ENCODE measurements at places on chromosomes 11 and 22. TPM values are rescaled to one million over a fixed set of nuclear protein-coding genes. Genes with fewer than 3 reads are reported as not detected.

The CCDC88B gene
- 8.4 TPM for polyA plus RNA-seq

- no peak for DNase-seq
These were observed 61.3 kb upstream of the CREB3L1 start for GRCh38 chr11:46216019-46216764.

The MS4A12 gene
- polyA plus RNA-seq: not detected

The CCDC89 gene
- polyA plus RNA-seq: 1.2 TPM

The CTSW gene
- polyA plus RNA-seq: 0.51 TPM

GRCh38 chr11:88523386-88524071 is 186.0 kb upstream of the CTSC start:
- DNase-seq: no peak

- DNase-seq: no peak
These were observed 885.6 kb downstream of the BRD1 start for GRCh38 chr22:48941903-48942575.

DNA sequence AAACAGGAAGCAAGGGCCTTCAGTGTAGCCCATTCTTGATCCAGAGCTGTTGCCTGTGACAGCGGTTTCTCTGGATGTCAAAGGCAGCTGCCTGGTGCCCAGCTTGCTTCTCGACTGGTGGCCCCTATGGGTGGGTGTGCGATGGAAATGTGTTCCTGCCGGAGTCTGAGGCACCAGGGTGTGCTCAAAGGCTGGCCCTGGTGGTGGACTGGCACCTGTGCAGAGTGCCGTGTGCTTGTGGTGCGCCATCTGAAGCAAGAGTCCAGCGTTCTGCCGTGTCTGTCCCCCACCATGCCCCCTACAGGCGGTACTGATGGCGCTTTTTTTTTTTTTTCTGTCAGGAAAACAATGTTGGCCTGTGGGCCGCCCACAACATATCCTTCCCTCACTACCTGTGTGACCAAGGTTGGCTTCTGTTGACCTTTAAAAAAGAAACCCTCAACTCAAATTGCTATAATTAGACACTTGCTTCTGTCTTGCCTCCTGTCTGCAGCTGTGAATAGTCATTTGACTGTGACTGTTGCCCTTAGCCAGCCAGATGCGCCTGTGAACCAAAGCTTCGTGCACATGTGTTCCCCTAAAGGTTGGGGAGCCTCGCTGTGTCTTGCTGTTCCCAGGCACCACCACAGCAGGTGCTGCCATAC is 4.7 kb upstream of the RANBP1 start:
- no peak for DNase-seq

DNA sequence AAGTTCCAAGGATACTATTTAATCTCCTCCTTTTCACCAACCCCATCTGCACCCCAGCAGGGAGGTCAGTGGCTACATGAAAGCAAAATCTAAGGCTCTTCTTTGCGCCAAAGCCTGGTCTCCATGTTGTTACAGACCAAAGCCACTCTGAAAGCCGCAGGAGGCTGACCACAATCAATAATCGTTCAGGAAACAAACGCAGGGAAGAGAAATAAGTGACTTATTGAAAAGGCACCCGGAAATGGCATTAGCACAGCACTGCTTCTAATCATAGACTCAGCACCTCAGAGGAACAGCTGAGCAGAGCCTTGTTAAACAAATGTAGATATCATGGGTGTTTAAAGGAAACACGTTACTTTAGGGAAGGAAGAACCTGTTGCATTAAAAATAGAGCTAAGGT is 183.9 kb downstream of the KIRREL3 start:
- no peak for DNase-seq

- no peak for DNase-seq
These were observed 33.1 kb downstream of the EHF start for GRCh38 chr11:34653851-34654482.

The CRYBA4 gene
- not detected for polyA plus RNA-seq

GRCh38 chr11:123429913-123430720 is at the start of gene GRAMD1B:
GRAMD1B (plus strand) TSS chr11:123430269; CDS start chr11:123430793, 524 bp downstream.
- DNase-seq: peak; percentile 84

GRCh38 chr11:80155412-80156017 is 714.7 kb upstream of the TENM4 start:
- DNase-seq: peak; percentile 3

- no peak for DNase-seq
These were observed 60.9 kb upstream of the SESN3 start for GRCh38 chr11:95291946-95292345.

The OLFML1 gene
- polyA plus RNA-seq: 11.8 TPM

The TSPAN32 gene
- 0.90 TPM for polyA plus RNA-seq

DNA sequence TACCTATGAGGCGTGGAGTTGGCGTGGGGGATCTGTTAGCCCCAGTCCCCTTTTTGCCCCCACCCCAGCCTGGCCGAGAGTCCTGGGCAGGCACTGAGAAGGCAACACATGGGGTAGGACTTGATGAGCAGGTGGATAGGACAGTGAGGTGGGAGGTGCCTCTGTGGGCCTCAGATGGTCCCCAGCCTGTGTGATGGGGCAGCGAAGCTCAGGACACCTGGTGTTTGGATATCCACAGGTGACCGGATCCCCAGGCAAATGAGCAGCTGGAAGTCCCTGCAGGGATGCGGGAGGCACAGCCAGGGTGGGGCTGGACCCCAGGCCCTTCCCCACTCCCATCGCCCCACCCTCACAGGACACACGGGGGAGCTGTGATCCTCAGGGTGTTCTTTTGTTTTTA is 9.7 kb downstream of the FBLN1 start:
- no peak for DNase-seq

- DNase-seq: no peak
These were observed 22.7 kb upstream of the GLYATL1 start for GRCh38 chr11:58916637-58917036.

DNA sequence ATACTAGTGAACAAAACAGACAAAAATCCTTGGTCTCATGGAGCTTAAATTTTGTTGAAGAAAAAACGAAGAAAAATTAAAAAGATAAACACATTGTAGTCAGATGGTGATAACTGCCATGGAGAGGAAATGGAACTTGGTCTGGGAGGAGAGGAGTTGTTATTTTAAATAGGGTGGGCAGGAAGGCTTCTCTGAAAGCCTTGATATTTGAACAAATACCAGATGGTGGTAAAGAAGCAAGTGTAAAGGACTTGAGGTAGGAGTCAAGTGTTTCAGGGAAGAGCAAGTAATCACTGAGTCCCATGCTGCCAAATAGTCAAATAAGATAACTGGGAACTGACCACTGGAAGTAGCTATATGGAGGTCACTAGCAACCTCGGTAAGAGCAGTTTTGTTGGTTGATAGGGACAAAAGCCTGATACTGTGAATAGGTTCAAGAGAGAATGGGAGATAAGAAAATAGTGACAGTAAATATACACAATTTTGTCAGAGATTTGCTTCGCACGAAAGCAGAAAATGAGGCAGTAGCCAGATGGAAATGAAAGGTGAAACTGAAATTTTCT is 55.1 kb downstream of the SESN3 start:
- DNase-seq: no peak

The F2 gene
- polyA plus RNA-seq: not detected

DNA sequence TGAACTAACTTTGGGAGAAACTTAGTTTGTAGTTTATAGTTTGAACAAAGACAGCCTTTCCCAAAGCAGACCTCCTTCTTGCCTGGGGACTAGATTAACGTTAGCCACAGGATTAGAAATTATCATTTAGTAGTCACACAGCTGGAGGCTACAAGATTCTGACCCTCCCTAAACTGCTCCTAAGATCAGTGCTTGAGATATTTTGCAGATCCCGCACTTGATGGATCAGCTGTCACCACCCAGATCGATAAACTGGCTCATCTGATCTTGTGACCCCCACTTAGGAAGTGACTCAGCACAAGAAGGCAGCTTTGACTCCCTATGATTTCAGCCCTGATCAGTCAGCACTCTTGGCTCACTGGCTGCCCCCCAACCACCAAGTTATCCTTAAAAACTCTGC is 1.6 kb downstream of the SLC22A24 start:
- DNase-seq: no peak

The APOBEC3C gene
- 4.7 TPM for polyA plus RNA-seq

GRCh38 chr22:24876700-24877099 is 69.8 kb downstream of the LHFPL7 start:
- DNase-seq: no peak
